CD4-positive, alpha-beta T cell treated with Interleukin-12 subunit alpha and Interleukin-12 subunit beta, for 1 hour (primary cell): ENCODE measurements at places on chromosomes 2 and 18.

GRCh38 chr2:212811036-212811805 is 272.6 kb upstream of the ERBB4 start:
- no peak for DNase-seq

GRCh38 chr2:155256803-155257202 is 558.3 kb downstream of the KCNJ3 start:
- no peak for DNase-seq

DNA sequence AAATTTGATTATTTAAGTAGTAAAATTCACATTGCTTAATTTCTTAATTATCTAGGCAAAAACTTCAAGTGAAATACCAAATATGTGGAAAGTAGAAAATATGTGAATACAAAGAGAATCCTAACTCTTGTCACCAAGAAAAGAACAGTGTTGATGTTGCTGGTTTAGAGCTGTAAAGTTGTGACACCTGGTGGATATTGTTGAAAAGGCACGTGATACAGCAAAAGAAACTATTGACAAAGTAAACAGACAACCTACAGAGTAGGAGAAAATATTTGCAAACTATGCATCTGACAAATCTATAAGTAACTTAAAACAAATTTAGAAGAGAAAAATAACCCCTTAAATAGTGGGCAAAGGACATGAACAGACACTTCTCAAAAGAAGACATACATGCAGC is 25.6 kb upstream of the ZC3H15 start:
- no peak for DNase-seq

DNA sequence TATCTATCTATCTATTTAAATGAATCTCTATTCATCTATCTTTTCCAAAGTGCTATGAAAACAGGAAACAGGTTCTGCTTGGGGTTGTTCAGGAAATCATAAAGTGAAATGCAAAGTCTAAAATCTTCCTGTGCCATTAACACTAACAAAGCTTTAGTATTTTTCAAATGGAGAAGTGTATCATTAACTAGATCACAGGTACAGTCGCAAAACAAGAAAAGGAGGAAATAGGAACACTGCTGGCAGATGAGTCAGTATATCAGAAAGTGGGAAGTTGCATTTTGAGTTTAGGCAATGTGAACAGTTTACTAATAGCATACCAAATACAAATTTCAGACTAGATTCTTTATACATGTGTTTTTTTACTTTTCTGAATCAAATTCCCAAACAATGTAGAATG is 888.5 kb upstream of the FSHR start:
- no peak for DNase-seq

GRCh38 chr2:237403024-237403882 is 10.7 kb downstream of the COL6A3 start:
- no peak for DNase-seq

- no peak for DNase-seq
These were observed 464 bp downstream of the COL4A4 start for GRCh38 chr2:227163485-227163997.

- no peak for DNase-seq
These were observed 194.4 kb downstream of the TMX3 start for GRCh38 chr18:68520406-68521075.

GRCh38 chr2:19330436-19330835 is 28.0 kb downstream of the OSR1 start:
- DNase-seq, result no peak

DNA sequence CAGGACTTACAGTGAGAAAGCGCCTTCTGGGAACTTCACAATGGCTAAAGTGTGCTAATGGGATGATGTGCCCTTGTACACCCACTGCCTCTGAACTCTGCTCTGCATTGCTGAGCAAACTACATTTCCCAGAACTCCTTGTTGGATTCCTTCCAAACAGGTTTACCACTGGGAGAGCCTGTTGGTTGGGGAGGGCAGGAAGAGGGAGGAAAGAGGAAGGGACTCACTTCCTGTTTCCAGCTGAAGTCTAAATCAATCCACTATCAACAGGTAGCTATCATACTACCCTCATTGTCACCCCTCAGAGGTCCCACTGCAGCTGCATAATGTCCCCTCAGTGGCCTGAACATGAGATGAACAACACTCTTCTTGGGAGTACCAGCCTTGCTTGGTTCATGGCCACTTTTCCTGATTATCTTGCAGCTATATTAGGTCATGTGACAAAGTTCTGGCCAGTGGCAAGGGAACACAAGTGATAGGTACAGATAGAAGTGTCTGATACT is 109.7 kb downstream of the MSH2 start:
- no peak for DNase-seq

DNA sequence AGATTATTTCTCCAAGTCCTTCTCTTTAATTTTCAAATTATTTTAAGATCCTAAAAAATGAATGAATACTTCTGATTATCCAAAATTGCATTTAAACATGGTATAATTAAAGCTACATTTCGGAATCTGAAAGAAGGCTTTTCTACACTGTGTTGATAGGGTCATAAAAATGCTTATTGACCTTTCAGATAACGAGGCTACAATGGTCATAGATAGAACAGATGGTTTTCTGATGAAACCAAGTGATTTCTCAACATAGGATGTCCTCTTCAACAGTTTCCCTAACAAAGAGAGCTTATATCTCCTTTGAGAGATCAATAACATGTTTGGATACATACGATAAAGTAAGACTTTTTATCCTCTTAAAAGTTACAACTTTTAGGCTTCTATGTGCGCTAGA is 201.1 kb downstream of the PTH2R start:
- no peak for DNase-seq

GRCh38 chr2:64367444-64368232 is 86.3 kb upstream of the LGALSL start:
- no peak for DNase-seq

DNA sequence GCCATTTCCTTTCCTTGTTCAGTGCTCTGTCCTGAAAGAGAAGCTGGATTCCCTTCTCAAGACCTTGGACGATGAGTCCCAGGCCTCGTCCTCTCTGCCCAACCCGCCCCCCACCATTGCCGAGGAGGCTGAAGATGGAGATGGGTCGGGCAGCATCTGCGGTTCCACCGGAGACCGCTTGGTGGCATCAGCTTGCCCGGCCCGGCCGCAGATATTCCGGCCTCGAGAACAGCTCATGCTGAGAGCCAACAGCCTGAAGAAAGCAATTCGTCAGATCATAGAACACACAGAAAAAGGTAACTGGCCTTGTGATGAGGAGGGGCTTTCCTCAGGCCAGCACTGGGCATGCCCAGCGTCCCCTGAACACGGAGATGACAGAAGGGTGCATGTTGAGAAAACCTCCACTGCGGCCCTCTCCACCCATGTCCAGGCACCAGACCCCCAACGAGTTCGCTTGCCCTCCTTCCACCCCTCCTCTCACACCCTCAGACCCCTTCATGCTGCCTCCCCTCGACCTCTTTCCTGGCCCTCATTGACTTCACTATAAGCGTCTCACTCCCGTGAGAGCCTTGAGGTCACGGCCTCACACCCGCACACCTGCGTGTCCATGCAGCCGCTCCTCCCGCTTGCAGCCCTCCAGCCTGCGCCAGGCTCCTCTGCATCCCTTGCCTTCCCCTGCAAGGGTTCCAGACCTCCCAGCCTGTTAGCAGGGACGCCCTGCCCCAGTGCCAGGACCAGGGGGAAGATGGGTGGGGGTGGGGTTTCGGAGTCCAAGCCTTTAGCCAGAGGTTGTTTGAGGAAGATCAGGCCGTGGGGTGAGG is 95.0 kb downstream of the DGKD start:
- DNase-seq, result no peak

- DNase-seq, result peak; percentile 95
These were observed at the start of gene PSMD1 for GRCh38 chr2:231056453-231057416. PSMD1 (plus strand) TSS chr2:231056867; CDS start chr2:231057026, 159 bp downstream.

GRCh38 chr18:22164337-22165048 is 4.9 kb upstream of the GATA6 start:
- DNase-seq, result no peak

DNA sequence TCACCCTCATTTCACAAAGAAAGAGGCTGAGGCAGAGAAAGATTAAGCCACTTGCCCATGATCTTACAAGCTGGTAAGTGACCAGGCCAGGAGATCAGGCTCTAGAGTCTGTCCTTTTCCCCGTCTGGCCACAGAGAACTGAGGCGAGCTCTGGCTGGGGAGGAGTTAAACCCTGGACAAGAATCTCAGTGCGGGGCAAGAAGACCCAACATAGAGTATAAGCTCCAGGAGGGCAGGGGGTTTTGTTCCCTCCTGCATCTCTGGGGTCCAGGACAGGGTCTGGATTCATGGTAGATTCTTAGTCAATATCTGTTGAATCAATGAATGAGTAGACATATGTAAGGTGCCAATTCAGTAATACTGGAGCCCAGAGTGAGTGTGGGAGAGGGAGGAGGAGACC is 12.9 kb upstream of the INPP5D start:
- DNase-seq, result no peak

DNA sequence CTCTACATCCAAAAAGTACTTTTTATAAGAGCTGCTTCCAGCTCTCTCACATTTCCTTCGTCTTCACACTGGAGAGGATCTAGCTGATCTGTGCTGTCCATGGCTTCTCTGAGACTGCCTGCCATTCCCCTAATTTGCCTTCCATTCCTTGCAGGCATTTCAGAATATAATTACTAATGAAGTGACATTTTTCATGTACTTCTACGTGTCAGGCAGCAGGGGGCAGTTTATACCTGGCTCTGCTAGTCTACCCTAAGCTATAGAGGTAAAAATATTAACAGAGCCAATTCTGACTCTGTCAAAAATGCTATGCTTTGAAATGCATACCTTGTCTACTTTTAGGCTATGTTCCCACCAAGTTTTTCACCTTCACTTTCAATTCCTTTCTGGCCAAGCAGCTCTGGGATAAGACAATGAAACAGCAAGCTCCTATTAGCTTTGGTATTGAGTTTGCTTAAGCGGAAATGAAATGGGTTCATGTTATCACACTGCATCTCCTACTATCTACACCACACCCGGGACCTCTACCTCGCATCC is 81.9 kb downstream of the MEP1B start:
- DNase-seq, result peak; percentile 3

DNA sequence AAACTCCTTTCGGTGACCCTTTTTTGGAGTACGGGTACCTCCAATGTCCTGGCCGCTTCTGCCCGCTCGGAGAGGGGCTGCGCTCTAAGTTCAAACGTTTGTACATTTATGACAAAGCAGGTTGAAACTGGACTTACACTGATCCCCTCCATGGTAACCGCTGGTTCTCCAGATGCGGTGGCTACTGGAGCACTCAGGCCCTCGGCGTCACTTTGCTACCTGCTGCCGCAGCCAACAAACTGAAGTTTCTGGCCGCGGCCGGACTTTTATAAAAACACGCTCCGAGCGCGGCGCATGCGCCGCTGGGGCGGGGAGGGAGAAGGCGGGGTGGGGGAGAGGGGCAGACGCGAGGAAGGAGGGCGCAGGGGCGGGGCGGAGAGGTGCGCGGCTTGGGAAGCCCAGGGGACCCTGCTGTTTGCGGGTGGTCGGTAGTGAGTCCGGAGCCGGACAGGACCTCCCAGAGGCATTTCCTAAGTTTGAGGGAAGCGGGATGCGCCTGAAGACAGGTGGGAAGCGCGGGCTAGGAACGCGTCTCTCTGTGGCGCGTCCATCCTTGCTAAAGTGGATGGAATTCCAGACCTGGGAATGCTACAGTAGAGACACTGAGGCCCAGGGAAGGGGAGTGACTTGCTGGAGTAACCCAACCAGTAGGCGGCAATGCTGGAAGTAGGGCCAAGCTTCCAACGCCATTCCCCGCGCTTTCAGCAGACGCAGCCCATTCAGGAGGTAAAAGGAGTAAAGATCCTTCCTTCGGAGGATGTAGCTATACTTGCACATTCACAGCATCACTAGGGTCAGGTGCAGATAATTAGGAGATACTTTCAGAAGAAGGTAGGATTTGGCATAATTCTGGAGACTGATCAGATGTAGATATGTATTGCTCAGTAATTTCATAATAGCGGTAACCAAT is at the start of gene CXCR4:
TSS of gene CXCR4 (minus strand) at position 241 of the 910 bp plus-strand sequence. CDS start at position 152, 89 bp downstream.
- peak; percentile 95 for DNase-seq

DNA sequence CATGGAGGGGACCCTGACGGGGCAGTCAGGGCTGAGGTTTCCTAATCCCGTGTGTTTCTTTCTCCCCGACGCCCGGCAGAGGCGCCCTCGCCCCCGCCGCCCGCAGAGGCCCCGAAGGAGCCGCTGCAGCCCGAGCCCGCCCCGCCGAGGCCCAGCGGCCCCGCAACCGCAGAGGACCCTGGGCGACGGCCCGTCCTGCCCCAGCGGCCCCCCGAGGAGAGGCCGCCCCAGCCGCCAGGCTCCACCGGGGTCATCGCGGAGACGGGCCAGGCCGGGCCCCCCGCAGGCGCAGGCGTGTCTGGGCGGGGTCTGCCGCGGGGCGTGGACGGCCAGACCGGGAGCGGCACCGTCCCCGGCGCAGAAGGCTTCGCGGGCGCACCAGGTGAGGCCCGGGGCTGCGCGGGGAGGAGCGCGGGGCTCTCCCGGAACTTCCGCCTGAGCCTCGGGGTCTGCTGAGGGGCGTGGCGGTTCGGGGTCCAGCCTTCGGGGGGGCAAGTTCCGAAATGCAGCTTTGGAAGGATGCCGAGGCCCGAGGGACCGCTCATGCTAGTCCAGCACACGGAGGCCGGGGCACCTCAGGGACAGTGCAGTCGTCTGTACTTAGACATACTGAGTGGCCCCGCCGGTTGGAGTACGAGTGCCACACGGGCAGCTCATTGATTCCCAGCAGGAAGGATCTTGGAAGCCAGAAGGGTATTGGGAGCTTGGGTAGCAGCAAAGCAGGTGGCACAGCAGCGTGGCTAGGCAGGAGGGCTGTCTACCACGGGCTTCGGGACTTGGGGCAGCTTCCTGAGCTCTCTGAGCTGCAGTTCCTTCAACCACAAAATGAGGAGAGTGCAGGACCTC is 60.1 kb downstream of the EMILIN2 start:
- peak; percentile 55 for DNase-seq

GRCh38 chr2:155815851-155816250 is 516.7 kb downstream of the NR4A2 start:
- DNase-seq, result no peak

GRCh38 chr2:73283545-73284295 is 558 bp downstream of the FBXO41 start:
- no peak for DNase-seq

DNA sequence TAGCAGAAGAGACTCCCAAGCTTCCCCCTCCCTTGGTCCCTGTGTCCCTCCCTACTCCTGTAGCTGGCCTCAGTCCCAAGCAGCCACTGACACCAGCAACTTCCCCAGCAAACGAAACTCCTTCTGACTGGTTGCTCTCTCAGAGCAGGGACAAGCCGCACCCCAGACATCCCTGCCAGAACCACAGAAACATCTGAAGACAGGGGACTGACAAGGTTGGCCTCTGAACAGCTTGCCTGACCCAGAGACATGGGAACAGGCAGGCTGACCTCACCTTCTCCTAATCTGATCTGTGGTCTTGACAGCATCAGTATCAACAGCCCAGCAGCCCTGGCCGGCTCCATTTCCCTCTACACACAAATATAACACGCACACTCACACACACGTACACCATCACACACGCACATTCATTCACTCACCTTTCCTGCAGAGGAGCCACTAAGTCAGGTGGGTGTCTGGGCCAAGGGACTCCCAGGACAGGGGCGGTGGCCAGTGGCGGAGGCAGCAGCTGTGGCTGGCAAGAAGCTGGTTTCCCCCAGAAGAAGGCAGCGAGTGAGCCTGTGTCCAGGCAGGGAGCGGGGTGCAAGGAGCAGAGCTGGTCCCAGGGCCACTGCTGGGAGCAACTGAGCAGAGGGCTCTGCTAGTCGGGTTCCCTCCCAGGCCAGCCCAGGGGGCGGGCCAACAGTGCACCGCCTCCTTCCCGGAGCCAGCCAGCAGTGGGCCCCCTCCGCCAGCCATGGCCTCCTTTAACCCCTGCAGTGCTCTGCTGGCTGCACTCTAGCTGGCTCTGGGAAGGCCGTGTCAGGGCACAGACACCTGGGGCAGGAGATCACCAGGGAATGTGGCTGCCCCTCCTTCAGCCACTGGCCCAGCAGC is 59.1 kb downstream of the TNS1 start:
- no peak for DNase-seq

GRCh38 chr2:49152824-49153223 is 1.5 kb downstream of the FSHR start:
- DNase-seq, result no peak
